Pulmonary artery endothelial cell (primary cell): ENCODE measurements at places on chromosomes 5 and 9.

GRCh38 chr5:104084896-104085295 lies 522.3 kb upstream of the NUDT12 start:
- DNase-seq, result no peak

DNA sequence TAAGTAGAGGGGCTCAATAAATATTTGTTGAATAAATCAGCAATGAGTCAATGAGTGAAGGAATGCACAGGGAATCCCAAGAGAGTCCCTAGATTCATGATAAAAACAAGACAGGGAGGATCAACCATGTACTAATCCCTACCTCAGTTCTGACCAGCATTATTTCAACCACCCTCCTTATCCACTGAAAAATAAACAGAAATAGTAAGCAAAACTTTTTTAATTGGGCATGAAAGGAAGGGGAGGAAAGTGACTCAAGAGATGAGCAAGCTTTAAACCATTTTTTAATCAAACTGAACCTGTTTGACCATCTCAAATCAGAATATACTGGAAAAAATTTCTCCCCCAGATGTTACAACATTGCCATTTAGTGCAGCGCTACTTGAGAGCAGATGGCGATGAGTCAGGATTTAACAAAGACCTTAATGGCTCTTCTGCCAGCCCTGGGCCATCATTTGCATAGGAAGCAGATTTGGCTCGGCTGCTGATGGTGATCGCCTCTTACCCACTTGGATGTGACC lies 194.8 kb upstream of the SLC30A5 start:
- DNase-seq, result no peak

DNA sequence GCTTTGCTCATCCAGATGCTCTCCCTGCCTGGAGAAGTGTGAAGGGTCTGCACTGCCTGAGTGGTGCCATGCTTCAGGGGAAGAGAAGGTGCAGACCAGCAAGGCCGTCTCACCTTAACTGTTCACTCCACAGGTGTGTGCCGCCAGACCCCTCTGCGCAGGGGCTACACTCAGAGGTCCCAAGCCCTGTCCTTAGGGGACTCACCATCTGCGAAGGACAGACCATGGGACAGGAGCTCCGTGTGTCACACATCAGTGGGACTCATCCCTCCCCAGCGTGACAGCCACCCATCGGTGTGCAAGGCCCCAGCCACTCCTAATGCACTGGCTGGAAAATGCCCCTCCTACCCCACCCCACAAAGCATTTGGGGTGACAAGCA lies 142.9 kb downstream of the OLFM1 start:
- no peak for DNase-seq

DNA sequence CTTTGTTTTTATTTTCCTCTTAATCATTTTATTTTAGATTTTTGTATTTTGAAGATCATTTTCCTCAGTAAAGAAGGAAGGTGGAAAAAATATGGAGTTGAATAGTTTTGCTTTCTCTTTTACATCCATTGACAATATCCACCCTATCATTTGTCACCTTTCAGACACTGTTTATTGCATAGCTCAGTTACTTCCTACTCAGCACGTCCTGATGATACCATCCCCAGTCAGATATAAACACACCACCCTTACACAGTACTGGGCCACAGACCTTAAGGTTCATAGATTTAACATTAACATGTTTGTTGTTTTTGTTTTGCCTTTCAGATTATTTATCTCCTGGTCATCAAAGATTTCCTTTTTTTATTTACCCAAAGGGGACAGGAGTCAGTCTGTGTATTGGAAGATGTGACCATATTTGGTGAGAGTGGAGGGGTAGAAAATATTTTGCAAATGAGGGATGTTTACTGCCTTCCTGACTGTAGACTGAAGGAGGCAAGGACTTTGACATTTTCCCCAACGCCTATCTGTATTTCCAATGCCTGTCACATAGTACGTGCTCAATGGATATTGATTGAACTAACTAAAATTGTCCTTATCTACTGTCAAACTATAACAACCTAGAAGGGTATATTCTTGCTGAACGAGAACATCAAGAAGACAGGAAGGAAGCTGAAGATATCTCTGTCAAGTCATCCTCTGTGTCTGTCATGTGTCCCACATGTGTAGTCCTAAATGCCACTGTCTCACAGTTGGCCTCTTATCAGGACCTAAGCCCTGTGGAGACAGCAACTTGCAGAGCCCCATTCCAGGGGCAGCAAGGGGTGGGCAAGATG lies 15.6 kb downstream of the STX17 start:
- DNase-seq, result no peak

- no peak for DNase-seq
Observed at GRCh38 chr9:72119853-72120252, 29.4 kb upstream of the GDA start.

GRCh38 chr9:35790385-35791296 lies 750 bp upstream of the NPR2 start:
- DNase-seq, result peak; percentile 61

DNA sequence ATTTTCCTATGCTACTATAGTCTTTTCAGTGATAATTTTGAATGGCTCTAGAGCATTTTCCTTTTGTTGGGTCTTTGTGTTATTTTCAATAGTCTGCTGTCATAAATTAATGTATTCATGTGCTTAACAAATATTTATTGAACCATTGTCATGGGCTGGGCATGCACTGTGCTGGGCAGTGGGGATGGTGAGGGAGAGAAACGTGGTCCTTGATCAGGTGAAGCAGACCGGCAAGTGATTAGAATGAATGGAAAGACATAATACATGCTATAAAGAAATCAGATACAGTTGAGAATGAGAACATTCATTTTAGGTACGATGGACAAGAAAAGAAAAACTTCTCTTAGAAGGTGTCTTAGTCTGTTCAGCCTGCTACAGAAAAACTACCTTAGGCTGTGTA lies 66.1 kb downstream of the KIF4B start:
- no peak for DNase-seq

DNA sequence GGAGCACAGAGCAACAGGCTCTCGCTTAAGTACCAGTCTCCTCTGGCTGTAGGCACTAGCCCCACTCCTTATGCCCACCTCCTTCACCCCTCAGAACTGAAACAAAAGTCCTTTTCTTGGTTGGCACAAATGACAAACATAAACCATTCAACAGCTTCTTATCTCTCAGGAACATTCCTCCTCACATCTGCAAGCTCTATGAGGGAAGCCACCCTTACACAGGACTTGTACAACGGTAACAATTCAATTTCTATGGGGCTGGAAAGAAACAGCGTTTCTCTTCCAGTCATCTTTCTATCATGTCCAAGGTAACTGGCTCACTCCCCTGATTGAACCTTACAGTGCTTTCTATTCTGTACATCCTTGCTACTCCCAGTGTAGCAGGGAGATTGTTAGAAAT lies 74.1 kb downstream of the CSF2 start:
- DNase-seq, result no peak

GRCh38 chr5:20575571-20575970 lies 587.6 kb upstream of the CDH18 start:
- no peak for DNase-seq

DNA sequence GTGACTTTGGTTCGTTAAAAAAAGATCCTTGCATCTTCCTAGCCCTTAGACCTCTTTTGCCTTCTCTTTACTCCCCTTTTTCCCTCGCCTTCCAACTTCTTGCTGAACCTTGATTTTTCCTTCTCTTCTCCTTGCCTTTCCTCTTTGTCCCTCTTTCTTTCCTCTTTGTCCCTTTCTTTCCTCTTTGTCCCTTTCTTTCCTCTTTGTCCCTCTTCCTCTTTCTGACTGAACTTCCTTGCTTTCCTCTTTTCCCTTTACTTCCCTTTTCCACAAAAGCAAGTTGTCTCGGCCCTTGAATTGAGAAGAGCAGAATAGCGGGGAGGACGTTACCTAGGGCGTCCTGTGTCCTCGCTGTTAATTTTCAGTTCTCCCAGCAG lies 1.4 kb upstream of the MLLT3 start:
- DNase-seq, result no peak

DNA sequence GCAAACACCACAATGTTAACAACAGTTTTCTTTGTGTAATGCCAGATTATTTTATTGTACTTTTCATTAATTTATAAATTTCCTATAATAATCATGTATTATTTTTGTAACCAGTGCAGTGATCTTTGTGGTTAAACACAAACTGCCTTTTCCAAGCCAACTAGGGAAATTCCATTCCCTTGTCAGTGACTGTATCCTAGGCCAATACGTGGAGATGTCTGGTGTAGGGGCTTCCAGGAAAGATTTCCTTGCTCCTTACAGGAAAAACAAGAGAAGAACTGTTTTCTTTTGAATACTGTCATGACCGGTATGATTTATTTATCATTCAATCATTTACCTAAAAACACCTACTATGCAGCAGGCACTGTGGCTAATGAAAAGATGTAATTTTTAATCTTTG lies 31.4 kb downstream of the FANCC start:
- no peak for DNase-seq

DNA sequence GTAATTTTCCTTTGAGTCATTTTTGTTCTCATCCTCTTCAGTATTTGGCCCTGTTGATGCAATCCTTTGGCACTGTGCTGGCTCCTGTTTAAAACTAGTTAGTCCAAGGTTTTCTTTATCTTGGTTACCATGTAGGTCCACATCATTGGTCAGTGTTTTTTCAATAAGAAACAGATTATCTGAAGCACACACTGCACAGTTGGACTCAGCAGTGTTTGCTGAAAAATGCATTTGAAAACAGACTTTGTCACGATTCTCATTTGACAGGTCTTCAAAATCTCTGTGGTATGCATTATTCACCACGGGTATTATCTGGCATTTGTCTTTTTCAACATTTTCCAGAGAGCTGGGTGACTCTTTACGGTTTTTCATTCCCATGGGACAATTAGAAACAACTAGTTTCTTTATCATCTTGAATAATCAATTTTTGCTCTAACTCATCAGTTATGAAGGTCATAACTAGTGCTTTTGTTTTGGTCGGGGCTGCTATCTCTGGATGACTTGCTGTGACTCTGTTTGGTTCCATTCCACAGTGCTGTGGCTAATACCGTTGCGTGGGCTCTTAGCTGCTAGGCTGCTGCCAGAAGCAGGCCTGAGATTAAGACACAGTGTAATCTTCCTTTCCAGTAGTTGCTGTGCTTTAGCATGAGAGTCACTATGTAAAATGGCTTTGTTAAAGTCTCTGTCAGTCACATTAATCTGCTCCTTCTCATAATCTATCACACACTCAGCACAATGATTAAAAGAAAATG lies 36.2 kb downstream of the NUDT12 start:
- no peak for DNase-seq

DNA sequence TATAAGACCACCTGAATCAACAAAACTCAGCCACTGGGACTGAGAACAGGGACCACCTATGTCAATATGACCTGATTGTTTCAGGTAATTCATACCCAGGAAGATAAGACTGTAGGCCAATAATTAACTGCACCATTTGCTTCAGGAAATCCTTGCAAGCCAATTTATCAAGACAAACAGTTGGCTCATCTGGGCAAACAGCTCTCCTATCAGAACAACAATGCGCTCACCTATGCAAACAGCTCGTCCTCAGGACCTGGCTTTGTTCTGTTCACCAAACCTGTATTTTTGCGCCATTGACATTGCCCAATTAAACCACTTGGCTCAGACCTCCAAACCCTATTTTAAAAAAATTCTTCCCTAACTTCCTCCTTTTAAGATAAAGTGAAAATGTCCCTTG lies 92.3 kb upstream of the MARCHF11 start:
- DNase-seq, result no peak

GRCh38 chr9:92961627-92962302 lies 14.4 kb downstream of the FGD3 start:
- DNase-seq, result no peak

- DNase-seq, result no peak
Observed at GRCh38 chr5:133108481-133108921, 56.7 kb downstream of the HSPA4 start.

GRCh38 chr9:19138084-19138483 lies 10.8 kb upstream of the PLIN2 start:
- DNase-seq, result no peak

DNA sequence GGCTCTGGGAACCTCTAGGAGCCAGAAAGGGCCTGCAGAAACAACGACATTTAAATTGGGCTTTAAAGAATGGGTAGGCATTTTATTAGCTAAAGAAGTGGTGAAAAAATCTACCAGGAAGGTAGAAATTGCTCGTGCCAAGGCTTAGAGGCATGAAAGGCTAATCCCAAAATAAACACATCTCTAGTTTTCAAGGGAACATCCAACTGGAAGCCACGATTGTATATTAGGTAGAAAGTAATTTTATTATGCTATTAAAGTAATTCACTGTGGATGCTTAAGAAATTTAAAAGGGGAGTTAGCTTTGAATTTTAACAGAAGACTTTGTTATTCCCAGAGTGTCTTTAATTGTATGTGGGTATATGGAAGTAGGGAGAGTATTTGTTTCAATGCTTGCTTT lies 17.5 kb upstream of the CNTLN start:
- no peak for DNase-seq

- no peak for DNase-seq
Observed at GRCh38 chr9:129701549-129701948, 36.1 kb downstream of the PRRX2 start.

DNA sequence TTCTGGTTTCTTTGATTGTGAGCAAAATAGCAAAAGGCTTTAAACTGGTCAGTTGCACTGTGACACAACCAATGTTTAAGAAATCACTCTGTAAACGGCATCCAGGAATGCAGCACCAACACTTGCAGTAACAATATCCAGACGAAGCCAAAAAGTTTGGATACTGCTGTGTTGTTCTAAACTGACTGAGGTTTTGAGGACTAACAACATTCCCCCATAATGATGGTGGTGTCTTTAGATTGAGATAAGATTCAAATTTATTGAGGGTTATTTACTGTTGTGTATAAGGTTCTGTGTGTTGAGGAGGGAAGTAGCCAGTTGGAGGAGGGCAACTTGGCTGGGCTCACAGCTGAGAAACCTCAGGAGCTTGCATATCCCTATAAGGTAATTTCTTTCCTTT lies 353.6 kb downstream of the BNC2 start:
- DNase-seq, result no peak

GRCh38 chr5:74286734-74287695 lies 353.5 kb downstream of the ENC1 start:
- no peak for DNase-seq

- DNase-seq, result no peak
Observed at GRCh38 chr5:13658761-13659160, 285.7 kb downstream of the DNAH5 start.

DNA sequence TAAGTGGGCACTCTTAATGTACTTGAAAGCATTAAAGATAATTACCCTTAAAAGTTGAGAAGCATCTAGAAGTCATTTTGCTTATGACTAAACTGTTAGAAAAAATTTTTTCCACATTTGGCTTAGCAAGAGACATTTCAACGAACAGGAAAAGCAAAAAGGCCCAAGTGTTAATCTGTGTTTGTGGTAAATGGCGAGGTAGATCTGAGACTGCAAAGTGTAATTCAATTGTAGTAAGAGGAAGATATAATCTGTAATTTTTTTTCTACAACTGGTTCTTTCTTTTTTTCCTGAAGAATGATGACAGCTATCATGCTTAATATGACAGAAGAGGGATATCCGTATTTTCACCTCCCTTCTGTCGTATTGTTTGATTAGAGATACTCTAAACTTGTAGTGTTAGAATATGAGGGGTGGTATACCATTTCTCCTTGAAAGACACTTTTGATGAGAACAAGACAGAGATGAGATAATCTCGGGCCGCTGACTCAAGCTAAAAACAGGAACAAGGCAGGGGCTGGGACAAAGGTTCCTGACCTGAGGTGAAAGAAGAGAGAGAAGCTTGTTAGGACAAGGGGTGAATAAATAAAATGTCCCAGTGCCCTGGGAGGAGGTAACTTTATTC lies 459.3 kb upstream of the ZNF608 start:
- no peak for DNase-seq

GRCh38 chr5:61617039-61617438 lies 285.0 kb downstream of the ZSWIM6 start:
- no peak for DNase-seq

- DNase-seq, result no peak
Observed at GRCh38 chr9:111917201-111917600, 20.6 kb downstream of the UGCG start.
